ENCODE measurements at places on chromosomes 5 and 9.

DNA sequence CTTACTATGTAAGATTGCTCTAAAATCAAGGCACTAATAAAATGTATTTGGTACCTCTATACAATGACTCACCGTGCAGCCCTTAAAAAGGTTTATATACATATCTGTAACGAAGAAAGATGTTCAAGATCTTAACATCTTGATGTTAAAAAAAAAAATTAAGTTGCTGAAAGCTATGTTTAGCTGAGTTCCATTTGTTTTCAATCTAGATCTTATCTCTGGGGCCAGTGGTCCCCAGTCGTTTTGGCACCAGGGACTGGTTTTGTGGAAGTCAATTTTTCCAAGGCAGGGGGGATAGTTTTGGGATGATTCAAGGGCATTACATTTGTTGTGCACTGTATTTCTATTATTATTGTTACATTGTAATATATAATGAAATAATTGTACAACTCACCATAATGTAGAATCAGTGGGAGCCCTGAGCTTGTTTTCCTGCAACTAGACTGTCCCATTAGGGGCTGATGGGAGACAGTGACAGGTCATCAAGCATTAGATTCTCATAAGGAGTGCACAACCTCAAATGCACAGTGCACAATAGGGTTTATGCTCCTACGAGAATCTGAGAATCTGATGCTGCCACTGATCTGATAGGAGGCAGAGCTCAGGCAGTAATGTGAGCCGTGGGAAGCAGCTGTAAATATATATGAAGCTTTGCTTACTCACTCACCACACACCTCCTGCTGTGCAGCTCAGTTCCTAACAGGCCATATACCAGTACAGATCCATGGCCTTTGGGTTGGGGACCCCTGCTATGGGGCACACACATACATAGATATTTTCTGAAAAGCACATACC, 27.6 kb upstream of the TSLP start:
- no peak for DNase-seq

GRCh38 chr5:179720222-179720621, 12.4 kb upstream of the MAML1 start:
- no peak for DNase-seq

- peak; percentile 98 for DNase-seq
Measured at GRCh38 chr5:132294728-132295504, 722 bp downstream of the SLC22A4 start.

GRCh38 chr9:136140966-136141365, 22.3 kb upstream of the TMEM250 start:
- DNase-seq: no peak

DNA sequence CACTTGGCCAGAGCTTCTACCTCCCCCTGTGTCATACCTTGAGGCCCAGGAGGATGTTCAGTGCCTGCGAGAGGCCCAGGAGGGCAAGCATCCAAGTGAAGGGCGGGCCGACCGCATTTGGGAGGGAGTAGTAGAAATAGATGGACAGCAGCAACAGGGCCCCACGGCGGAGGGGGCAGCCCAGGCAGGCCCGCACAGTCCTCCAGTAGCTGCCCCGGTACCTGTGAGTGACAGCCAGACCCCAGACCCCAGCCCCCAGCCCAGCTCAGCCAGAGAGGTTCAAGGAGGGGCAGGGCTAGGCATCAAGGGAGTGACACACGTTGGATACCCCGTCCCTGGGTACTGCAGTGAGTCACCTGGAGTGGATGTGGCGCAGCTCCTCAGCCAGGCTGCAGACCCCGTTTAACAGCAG, 1.4 kb downstream of the STING1 start:
- no peak for DNase-seq

DNA sequence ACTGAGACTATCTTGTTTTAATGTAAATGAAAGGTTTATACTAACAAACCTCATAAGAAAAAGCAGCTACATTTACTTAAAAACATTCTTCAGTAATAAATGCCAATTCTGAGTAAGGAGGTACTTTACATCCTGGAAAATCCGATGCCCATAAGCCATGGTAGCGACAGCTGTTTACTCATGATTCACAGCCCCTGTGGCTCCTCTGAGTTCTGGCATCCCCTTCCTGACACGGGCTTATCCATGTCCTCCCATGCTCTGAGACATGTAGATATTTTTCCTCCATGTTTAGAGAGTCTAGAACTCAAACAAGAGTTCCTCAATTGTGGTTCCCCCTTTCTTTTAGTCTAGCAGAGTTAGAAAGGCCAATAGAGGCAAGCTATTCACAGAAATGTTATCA, 63.1 kb upstream of the DEPDC1B start:
- no peak for DNase-seq

DNA sequence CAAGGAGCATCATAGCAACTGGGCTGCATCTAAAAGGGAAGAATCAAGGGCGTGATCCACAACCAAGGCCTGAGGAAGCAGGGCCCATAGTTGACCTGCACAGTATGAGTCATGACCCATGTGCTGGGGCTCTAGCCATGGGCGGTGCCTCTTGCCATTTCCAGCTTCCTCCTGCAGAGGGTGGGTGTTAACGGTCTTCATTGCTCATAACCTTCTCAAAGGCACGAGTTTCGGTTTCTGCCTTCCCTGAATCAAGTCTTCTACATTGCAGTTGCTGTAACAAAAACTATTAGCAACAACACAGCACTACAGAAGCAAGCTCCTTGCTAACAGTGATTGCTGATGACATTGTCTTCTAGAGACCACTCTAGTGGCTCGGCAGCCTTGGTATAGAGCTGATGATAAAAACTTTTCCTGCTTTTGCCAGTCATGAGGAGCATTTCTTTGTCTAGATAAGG, 66.9 kb downstream of the CTSL start:
- DNase-seq: peak; percentile 100

GRCh38 chr5:102760815-102761214, 5.7 kb downstream of the PAM start:
- DNase-seq: no peak

GRCh38 chr5:146482775-146483174, 33.2 kb downstream of the GPR151 start:
- no peak for DNase-seq

- peak; percentile 65 for DNase-seq
Measured at GRCh38 chr5:131496400-131496713, 138.7 kb downstream of the RAPGEF6 start.

DNA sequence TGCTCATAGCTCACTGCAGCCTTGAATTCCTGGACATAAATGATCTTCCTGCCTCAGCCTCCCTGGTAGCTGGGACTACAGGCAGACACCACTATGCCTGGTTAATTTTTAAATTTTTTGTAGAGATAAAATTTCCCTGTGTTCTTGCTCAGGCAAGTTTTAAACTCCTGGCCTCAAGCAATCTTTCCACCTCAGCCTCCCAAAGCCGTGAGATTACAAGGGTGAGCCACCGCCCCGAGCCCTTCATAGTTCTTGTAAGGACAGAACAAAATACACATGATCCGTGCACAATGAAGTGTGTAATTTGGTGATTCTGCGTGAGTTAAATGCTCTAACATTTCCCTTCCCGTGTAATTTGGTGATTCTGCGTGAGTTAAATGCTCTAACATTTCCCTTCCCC, 27.7 kb upstream of the MYO10 start:
- DNase-seq: no peak

- DNase-seq: no peak
Measured at GRCh38 chr5:144487207-144487606, 316.5 kb downstream of the KCTD16 start.

DNA sequence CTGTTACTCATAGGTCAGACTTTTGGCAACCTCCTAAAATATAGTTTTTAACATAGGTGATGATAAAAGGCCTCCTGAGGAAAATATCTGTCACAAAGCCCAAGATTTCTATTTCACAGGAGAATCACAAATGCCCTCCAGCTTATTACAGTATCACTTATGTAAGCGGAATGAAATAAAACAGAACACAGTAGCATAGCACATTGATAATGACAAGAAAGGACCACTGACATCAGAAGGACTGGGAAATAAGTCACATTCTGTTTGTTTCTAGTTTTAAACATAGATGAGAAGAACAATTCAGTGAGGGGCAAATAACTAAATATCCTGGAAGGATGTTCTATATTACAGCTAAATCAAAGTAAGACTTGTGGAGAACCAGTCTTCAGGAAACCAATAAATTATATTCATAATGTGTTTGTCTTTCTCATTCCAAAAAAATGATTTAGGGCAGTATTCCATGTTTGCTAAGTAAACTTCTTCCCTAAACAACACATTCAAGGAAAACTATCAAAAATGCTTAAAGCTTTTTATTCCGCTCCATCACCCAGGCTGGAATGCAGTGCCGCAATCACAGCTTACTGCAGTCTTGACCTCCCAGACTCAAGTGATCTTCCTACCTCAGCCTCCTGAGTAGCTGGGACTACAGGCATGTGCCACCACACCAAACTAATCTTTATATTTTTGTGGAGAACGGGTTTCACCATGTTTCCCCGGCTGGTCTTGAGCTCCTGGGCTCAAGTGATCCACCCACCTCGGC, 20.8 kb upstream of the CTNNAL1 start:
- DNase-seq: no peak

DNA sequence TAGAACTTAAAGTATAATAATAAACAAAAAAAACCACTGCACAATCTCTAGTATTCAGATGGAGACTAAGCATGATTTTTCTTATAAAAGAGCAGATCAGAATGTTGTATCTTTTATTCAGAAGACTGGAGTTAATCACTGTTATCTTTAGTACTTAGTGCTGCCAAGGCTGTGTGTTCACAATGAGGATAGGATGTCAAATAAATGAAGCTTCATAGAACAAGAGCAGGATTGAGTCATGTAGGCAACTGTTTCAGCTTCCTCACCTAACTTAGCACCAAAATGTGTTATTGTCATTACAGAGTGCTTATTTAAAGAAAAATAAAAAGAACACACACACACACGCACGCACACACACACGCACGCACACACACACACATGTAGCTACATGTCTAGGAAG, 58.1 kb upstream of the CDKN2B start:
- DNase-seq: no peak

DNA sequence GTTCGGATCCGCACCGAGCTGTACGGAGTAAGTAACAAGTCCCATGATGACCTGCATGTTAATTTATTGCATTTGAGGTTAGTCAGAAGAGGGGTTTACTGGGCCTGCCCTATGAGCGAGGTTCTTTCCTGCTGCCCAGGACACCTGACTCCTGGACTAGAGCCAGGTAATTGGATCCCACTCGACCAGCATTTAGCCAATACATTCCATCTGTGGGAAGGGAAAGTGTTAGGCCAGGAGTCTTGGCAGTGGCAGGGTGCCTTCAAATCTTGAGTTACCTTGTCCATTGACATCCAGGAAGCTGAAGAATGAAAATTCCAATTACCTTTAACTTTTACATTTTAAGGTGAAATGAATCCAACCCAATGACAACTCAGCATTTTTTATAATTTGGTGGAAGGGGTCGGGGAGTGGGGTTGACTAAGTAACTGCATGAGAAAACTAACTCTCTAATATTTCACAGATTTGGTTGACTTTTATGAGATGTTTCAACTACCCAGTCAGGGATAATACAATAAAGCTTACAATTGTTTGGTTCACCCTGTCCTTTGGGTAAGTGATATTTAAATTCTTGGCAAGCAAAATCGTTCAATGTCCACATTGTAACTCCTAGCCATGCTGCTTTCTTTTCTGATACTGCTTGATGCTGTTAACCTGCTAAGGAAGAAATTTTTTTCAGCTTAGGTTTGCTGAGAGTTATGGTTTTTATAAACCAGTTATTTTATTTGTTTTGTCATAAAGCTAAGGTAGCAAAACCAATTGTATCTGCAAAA, 111.6 kb upstream of the IQGAP2 start:
- no peak for DNase-seq

- peak; percentile 30 for DNase-seq
Measured at GRCh38 chr5:55338092-55338613, 30.4 kb downstream of the MTREX start.

GRCh38 chr5:9431496-9432258, 114.2 kb downstream of the SEMA5A start:
- DNase-seq: no peak

- DNase-seq: no peak
Measured at GRCh38 chr9:136451221-136451877, 11.7 kb upstream of the INPP5E start.

DNA sequence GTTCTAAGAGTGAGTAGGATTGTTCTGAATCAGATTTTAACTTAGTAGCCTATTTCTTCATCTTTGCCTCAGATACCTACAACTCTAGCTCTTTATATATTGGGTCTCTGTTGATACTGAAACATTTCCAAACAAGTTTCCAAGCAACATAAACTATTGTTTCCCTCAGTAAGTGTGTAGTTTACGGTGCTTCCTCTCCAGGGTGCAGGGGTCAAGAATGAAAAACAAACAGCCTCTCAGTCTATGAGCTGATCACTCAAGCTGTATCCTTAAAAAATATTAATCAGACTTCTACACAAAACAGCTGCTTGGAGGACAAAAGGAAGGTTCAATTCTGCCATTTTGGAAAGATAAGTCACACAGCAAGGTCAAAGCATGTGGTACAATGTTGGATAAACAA, 75.0 kb downstream of the ADAMTS12 start:
- no peak for DNase-seq

GRCh38 chr9:136899196-136899595, 12.9 kb downstream of the TRAF2 start:
- DNase-seq: no peak

GRCh38 chr5:177369645-177370440, 12.1 kb downstream of the RGS14 start:
- no peak for DNase-seq

DNA sequence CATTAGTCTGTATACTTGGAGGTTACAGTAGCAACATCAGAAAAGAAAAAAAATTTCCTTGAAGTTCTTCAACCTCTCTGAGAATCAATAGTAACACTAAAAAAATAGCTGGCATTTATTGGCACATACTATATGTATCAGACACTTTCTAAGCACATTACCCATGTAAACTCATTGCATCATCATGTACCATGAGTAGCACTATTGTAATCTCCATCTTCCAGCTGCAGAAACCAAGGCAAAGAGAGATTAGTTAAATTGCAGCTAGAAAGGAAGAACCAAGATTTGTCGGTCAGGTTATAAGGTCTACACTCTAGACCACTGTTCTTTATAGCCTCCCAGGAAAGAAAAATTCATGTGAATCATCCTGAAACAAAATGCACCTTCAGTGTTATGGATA, 31.4 kb upstream of the RAB3C start:
- DNase-seq: no peak

- DNase-seq: no peak
Measured at GRCh38 chr5:407801-408268, 35.1 kb upstream of the EXOC3 start.

DNA sequence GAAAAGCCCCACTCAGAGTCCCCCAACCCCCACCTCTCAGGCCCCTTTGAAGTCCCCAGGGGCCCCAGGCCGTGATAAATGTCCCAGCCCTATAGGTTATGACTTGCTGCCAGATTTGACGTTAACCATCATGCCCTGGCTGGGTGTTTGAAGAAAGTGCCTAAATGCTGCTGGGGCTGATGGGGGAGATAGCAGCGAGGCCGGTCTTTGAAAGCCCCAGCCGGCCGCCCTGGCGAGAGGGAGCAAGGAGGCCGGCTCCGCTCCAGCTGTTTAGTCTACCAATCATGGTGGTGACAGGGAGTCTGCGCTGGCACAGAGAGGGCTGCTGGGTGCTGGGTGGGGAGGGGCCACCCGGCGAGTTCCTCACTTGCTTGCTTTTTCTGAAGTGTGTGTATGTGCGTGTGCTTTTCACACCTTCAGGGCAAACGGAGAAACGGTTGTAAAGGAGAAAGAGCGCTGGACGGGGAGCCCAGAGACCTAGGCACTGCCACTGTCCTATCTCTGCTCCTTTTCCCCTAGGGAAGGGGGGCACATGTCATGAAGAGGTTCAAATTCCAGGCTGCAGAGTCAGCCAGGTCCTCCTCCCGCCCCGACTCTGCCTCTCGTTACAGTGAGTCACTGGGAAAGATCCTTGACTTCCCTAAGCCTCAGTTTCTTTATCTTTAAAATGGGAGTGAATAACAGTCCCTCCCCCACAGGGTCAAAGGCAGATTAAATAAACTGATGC, 126.1 kb upstream of the HAND1 start:
- no peak for DNase-seq

Measured in inflammatory macrophage treated with lipopolysaccharide for 4 hours (primary cell).